ENCODE measurements at places on chromosomes 2 and 18.

DNA sequence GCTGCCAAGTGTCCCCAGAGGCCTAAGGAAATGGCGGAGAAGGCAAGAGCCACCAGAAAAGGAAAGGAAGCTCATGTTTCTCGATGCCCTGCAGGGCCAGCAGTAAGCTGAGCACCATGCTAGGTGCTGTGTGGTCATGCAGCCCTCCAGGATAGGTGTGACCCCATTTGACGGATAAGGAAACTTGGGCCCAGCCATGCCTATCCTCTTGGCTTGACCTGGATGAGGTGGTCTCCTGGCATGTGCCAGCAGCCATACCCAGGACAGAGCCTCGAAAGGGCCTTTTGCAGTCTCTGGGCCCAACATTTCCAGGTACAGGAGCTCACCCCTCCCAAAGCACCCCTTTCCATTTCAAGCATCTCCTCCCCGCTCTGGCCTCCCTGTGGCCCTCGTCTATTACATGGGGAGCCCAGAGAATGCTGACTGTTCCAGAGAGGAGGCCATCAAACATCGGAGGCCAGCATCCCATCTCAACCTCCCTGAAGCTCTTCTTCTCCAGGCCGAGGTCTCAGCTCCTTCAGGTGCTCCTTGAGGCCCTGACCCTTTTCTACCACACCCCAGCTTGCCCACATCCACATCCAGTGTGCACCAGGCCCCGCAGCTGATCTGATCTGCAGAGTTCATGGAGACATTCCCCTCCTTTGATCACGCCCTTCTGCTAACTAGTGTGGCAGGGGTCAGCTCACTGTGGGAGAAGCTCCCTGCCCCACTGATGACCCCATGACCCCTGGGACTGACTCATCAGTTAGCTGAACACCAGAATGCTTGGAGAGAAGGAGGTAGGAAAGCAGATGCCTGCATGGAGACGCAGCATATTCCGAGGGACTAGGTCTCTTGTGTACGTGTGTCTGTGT, 208.4 kb downstream of the TNS1 start:
- peak; percentile 34 for DNase-seq

DNA sequence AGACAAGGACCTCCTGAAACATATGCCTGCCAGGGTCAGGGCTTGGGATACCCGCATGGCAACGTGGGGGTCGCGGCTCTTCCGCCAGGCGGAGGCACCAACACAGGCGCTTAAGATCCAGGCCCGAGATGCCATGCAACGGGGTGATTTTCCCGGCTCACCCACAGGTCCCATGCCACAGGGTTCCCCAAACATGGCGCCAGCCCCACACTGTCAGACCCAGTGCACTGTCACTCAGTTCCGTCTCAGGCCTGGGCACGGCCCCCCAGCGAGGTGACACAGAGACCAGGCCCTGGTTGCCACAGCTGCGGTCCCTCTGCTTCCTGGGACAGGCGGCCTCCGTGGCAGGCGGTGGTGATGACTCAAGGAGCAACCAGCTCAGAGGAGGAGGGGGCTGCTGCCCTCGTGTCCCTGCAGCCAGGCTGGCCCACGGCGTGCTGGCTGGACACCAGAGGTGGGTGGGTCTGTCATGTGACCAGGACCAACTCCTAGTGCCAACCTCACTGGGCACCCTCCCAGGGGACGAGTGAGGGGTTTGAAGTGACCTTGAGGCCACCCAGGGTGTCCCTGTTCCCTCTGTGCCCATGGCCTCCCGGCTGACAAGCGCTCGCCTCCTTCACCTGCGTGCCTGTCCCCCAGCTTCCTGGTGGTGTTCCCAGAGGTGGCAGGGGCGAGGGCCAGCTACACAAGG, 4.9 kb downstream of the PDCD1 start:
- no peak for DNase-seq

DNA sequence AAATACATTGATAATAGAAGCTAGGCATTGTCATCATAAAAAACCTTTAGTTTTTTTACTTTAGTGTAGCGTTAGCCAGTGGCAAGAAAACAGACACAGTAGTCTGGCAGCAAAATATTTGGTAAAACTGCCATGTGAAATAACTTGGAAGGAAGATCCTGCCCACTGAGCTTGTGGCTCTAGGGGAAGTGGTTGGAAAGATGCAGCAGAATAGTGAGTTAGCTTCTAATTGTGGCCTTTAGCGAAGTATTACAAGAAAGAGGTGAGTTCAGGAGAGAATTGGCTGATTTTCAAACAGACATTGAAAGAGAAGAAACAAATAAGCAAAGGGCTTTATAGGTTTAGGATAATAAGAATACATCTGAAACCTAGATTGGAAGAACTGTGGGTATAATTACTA, 1887.8 kb upstream of the CELF4 start:
- no peak for DNase-seq

GRCh38 chr2:200901459-200902072, 12.4 kb downstream of the NIF3L1 start:
- DNase-seq: peak; percentile 67

DNA sequence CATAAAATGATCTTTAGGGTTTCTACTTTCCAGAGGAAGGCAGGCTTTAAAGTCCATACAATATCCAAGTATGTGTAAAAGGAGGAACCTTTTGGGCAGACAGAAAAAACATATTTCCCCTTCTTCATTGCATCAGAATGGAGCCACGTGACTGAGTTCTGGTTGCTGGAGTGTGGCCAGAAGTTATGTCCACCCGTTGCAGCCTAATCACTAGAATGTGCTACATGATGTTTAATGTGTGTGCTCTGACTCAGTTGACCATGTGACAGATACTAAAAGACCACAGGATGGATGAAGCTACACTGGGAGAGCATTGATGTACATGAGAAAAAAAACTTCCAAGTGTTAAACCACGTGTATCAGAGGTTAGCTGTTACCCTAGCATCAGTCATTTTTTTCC, 460.9 kb downstream of the RIT2 start:
- no peak for DNase-seq

- no peak for DNase-seq
These were observed 49.1 kb downstream of the C2orf76 start for GRCh38 chr2:119317554-119317953.

GRCh38 chr2:97774425-97774824, 61.0 kb downstream of the ZAP70 start:
- no peak for DNase-seq

- no peak for DNase-seq
These were observed 2.4 kb upstream of the CETN1 start for GRCh38 chr18:577643-578375.

DNA sequence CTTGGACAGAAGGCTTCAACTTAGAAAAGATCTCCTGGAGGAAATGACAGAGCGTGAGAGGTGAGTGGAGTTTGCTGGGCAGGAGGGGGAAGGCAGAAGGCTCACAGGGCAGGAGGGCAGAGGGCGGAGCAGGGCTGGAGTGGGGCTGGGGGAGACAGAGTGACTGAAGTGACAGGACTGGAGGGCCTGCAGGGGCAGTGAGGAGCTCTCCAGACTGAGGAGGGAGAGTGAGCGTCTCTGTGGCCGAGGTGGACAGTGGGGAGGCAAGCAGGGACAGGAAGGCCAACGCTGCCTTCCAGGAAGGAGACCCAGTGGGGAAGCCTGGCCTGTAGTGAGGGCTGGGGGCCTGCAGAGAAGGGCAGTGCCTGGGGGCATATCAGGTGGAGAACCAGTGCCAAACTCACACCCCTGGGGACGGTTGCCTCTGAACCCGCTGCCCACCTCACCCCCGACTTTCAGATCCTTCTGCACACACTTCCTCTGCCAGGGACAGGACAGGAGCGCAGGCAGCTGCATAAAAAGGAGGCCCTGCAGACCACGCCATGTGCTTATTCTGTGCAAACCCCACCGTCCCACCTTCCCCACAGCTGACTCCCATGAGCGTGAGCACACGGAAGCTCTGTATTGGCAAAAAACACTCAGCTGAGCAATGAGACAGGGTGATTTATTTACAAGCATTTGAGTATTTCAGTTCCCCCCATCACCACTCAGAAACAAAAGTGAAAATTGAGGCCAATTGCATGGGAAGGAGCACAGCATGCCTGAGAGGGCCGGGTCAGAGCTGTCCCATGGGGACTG, 244.3 kb downstream of the FAM210A start:
- peak; percentile 38 for DNase-seq

- DNase-seq: no peak
These were observed 123.0 kb upstream of the ARHGAP28 start for GRCh38 chr18:6606411-6607085.

DNA sequence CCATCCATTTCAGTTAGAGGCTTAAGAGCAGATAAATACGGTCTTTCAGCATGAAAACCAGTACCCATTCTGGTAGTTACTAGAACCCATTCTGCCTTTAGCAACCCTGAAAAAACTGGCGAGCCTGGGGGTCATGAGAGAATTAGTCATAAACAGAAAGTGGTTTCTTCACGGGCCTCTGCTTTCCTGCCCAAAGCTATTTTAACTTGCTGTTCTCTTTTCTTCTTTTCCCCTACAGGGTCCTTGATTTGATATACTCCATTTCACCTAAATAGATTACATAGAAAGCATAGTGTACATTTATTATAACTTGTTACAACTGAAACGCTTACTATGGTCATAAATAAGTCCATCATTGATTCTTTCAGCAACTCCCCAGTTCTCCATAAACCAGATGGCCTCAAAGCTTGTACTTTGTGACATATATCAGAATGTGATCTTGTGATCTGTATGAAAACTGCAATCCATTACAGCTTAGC, 48.3 kb downstream of the WDFY1 start:
- DNase-seq: no peak

DNA sequence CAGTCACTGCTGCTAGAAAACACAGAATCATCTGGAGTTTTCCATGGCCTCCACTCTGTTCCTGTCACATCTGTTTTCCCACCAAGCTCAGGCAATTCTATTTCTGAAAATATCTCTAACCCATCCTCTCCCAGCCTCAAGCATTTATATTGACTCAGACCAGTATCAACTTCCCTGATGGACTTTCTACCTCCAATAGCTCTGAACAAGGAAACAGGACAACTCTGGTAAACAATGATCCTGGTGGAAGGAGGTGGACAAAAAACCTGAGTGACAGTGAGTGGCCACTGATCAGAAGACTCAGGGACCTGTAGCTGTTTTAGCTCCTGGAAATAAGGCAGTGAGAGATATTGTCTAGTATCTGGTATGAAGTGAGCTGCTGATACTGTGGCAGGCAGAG, 23.4 kb downstream of the BMP10 start:
- DNase-seq: no peak

All from ureter (tissue), 1 donor.